ENCODE measurements at places on chromosomes 12 and 14.
A peak's percentile ranks its signal among the peaks of the same experiment; 100 is the strongest.

DNA sequence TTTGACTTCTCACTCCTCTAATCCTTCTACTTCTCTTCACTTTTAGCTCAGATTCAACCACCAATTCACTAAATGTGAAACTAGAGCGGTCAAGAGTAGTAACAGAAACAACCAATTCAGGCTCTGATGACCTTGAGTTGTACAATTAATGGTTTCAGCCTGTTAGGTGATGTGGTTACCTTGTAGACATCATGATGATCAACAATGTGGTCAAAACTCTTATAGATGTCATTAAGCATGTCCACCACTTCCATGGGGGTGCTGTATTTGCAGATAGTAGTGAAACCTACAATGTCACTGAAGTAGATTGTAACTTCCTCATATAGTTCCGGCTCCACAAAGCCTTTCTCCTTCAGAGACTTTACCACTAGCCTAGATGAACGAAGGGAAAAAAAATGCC lies 54.1 kb upstream of the PLBD1 start:
- DNase-seq = no peak

GRCh38 chr14:88256997-88257950 lies 65.8 kb downstream of the KCNK10 start:
- no peak for DNase-seq

DNA sequence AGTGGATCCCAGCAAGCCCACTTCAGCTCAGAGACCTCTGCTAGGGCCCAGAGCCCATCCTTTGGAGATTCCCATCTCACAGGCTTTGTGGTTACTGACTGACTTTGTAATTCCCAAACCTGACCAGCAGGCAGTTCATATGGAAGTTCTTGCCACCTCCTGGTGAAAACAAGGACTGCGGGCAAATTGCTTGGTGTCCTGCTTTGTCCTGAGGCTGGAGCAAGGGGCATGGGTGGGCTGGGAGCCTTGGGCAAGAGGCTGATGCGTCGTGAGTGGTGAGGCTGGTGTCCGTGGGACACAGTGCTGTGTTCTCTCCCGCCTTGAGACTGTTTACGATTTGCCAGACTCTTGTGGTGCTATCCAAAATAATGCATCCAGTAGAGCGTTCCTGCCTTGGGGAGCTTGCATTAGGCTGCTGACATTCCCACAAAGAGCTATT lies 91.0 kb downstream of the LRRC74A start:
- peak; percentile 84 for DNase-seq

GRCh38 chr14:102693006-102693755 lies 84.1 kb upstream of the TRAF3 start:
- DNase-seq = no peak

- DNase-seq = peak; percentile 85
Measured at GRCh38 chr14:50062438-50063085, 53.8 kb downstream of the VCPKMT start.

GRCh38 chr12:112597986-112598385 lies 179.2 kb downstream of the PTPN11 start:
- DNase-seq = no peak

- no peak for DNase-seq
Measured at GRCh38 chr12:85163752-85164321, 116.2 kb upstream of the ALX1 start.

DNA sequence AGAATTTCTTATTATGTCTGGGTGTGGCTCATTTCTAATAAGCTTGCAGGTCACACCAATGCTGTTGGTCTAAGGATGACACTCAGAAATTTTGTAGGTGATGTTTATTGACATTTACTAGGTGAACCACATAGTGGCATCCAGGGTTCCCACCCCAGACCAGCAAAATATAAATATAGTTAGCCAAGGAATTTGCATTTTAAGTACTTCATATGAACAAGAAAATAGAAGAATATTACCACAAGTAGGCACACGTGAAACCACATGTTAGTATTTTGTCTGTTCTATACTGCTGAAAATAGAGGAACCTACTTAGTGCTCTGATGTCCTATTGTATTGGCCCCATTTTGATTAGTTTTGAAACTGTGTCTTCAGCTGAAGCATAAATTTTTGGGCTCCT lies 71.1 kb downstream of the USP15 start:
- no peak for DNase-seq

DNA sequence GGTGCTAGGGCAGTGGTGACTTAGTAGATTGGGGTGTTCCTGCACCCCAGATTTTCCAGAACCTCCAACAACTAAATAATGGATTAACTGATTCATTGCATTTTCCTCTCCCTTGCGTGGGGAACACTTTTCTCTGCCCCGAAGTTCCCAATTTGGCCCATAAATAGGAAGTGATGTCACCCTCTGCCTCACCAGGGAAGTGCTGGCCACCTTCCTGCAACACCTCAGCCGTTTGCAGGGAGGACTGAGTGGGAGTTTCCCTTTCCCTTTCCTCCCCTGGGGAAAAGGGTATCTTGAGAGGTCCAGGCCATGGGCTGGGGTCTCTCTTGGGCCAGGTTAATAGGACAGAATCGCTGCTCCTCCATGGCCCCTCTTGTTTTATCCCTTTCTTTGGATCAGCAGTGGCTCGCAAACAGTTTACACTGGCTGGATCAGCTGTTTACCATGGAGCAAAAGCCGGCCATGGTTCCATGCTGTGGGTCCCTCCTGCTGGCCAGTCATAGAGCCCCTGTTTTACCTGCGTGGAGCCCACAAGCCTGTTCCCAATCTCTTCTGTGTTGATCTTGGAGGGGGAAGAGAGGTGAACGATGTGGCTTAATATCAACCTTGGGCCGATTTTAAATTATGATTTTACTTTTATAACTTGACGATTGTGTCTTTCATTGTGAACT lies 91.6 kb upstream of the VRK1 start:
- no peak for DNase-seq

DNA sequence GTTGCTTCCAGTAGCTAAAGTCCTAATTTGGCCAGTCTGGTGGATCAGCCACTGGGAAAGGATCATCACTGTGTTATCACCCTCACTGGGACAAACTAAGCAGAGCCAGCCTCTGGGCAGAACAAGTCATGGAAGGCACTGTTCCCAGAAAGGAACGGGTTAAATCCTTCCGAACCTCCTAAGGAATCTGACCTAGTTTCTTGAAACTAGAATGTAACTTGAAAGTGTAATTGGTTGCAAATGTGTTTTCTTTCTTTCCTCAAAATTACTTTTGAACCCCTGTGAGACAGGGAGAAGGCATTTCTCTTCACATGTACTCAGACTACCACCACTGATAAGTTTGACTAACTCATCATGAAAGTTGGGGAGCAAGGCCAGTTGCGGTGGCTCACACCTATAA lies 18.7 kb upstream of the KICS2 start:
- DNase-seq = no peak

DNA sequence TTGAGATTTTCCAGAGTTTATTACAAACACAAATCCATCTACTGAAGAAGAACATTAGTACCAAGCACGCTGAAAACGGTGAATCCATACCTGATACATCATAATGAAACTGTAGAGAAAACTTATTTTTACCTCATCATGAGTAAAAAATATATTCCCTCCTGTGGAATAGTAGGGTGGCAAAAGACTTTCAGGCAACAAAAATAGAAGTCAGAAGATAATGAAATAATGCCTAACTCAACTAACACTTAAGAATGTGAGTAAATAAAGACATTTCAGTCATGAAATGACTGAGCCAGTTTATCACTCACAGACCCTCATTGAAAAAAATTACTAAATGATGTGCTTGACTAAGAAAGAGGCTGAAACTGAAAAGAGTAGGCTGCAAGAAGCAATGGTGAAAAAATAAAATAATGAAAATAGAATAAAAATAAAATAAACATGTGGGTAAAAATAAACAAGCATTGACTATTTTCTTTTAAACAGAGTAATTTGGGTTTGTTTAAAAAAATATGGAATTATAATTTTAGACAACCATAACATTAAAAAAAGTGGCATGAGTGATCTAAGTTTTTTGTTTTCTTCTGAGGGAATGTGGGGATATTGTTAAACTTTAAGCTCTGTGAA lies 148.6 kb downstream of the ASCL1 start:
- no peak for DNase-seq

- no peak for DNase-seq
Measured at GRCh38 chr14:55412676-55413075, 1.0 kb upstream of the ATG14 start.

DNA sequence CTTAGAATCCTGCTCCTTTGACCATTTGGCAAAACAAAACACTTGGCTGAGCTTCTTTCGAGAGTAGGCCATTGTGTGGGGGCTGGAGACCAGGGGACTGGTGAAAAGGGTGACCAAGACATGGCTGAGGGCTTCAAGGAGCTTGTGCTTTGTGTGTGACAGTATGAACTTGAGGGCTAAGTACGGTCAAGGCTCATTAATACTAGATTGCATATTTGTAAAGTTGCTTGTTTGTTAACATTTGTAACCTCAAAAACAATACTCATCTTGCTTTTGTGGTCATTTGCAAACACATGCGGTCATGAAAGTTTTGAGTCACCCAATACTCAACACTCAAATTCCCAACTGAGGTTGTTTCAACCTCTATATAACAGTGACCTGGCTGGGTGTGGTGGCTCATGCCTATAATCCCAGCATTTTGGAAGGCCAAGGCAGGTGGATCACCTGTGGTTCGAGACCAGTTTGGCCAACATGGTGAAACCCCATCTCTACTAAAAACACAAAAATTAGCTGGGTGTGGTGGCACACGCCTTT lies 42.5 kb downstream of the ZFYVE26 start:
- DNase-seq = no peak

- DNase-seq = no peak
Measured at GRCh38 chr14:22047115-22047514, 373.5 kb upstream of the OR4E1 start.

- no peak for DNase-seq
Measured at GRCh38 chr12:2011643-2012607, 7.7 kb upstream of the DCP1B start.

- DNase-seq = no peak
Measured at GRCh38 chr12:82008251-82008650, 249.1 kb upstream of the PPFIA2 start.

GRCh38 chr12:42102720-42103119 lies 42.0 kb downstream of the GXYLT1 start:
- DNase-seq = no peak

DNA sequence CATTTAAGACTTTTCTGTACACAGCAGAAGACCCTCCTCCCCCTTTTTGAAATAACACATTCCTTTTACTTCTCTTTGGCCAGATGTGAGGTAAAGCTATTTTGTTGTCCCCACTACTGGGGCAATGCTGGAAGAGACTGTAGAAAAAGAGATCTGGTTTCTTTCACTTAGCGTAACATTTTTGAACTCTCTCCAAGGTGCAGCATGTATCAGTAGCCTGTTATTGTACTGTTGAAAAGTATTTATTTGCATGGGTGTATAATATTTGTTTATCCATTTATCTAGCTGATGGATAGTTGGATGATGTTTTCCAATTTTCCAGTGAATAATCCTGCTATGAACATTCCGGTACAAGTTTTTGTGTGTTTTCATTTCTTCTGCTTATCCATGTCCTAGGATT lies 335.2 kb downstream of the SOX5 start:
- no peak for DNase-seq
